ENCODE measurements at places on chromosomes 4 and X.

GRCh38 chr4:104616401-104616820 lies 121.7 kb upstream of the CXXC4 start:
- no peak overlapping the region for H3K27ac ChIP-seq
- no peak for DNase-seq
- H3K4me3 ChIP-seq = no peak overlapping the region
- no peaks in the 10 kb centered on the region for H3K36me3 ChIP-seq
- H3K4me1 ChIP-seq = no peaks in the 10 kb centered on the region

DNA sequence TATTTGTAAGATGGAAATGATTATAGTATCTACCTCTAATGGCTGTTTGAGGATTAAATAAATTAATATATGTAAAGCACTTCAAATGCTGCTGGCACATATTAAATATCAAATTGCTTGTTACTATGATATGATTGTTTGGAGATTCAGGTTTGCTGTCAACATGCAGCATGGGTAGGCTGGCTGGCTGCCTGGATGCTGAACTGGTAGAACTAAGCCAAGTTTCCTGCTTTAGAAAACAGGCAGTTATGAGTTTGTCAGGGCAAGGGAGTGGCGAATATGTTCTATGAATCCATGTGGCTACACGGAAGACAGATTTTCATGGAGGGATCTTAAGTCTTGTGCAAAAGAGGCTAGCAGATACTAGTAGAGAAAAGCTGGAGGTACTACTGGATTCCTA lies 239.6 kb downstream of the GBA3 start:
- no peaks in the 10 kb centered on the region for H3K27me3 ChIP-seq
- no peak for DNase-seq
- no peaks in the 10 kb centered on the region for H3K4me1 ChIP-seq
- H3K36me3 ChIP-seq = no peaks in the 10 kb centered on the region
- no peak overlapping the region for H3K4me3 ChIP-seq
- no peak overlapping the region for H3K27ac ChIP-seq

GRCh38 chr4:122017296-122017695 lies 65.4 kb upstream of the TRPC3 start:
- no peak for DNase-seq
- no peak overlapping the region for H3K27ac ChIP-seq
- H3K27me3 ChIP-seq = no peaks in the 10 kb centered on the region
- no peaks in the 10 kb centered on the region for H3K4me1 ChIP-seq
- no peak overlapping the region for H3K4me3 ChIP-seq

GRCh38 chrX:19761554-19762295 lies 125.7 kb downstream of the SH3KBP1 start:
- no peak overlapping the region for H3K27ac ChIP-seq
- H3K27me3 ChIP-seq = no peaks in the 10 kb centered on the region
- DNase-seq = no peak

DNA sequence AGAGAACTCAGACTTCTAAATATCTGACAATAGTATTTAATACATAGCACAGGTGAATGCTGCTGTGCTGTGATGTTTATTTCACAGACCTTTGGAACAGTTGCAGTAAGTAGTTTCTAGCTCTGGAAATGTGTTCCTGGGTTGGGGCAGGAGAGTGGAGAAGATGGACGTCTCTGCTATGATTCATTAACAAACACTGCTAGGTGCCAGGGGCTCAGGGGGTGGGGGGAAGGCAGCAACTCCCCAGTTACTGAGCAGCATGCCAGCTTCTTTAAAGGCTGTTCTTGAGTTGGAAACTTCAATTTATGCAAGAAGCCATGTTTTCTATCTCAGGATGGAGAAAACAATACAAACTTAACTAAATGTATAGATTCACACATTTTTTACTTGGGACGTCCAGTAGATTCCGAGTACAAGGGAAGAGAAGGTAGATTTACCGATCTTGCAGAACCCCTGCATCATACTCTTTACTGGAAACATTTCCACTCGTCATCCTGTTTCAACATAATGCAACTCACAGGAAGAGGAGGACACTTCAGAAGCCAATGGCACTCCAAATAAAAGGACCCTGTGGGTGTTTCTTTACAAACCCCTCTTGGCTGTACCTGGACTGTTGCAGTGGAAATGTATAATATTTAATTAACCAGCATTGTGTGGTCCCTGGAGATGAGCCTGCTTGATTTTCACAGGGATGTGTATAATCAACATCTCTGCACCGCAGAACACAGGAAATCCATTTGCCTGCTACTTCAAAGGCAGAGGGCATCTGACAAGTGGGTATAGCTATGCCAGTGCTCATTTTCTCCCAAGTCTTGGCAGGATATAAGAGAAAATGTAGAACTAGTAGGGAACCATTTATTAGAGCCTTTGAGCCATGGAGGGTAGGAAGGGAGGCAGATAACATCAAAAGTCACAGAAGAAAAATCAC lies 171.4 kb downstream of the SH3KBP1 start:
- H3K4me1 ChIP-seq = peaks cover 3% of the 10 kb centered on the region
- H3K36me3 ChIP-seq = no peaks in the 10 kb centered on the region
- no peaks in the 10 kb centered on the region for H3K27me3 ChIP-seq
- H3K27ac ChIP-seq = no peak overlapping the region
- no peak for DNase-seq
- no peak overlapping the region for H3K4me3 ChIP-seq

DNA sequence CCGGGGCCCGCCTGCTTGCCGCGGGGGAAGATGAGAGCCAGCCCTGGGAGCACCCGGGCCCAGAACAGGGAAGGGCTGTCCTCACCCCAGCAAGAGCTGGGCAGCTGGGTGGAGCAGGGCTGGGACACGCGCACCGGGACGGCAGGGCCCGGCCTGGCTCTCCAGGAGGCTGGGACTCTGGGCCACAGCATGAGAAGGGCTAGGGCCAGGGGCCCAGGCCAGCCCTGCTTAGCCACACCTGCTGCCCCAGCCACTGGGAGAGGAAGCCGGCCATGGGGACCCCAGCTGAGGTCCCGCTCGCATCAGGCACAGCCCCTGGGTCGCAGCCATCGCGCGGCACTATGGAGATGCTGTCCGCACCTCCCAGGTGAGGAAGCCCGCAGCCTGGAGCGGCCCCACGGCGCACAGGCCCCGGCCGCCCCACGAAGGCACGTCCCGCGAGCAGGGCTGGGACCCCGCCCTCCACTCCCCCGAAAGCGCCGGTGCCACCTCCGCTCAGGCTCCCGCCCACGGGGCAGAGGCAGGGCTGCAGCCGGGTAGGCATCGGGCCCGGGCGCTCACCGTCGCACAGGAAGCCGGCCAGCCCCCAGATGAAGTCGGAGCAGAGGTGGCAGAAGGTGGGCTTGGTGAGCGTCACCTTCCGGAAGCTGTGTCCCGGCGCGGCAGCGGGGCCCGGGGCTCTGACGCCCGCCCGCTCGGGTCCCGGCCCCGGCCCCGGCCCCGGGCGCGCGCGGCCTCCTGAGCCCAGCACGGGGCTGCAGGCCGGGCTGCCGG lies 531 bp downstream of the DGKQ start:
- no peaks in the 10 kb centered on the region for H3K36me3 ChIP-seq
- H3K4me3 ChIP-seq = peak overlapping the region; percentile 95
- no peaks in the 10 kb centered on the region for H3K27me3 ChIP-seq
- no peak overlapping the region for H3K27ac ChIP-seq
- H3K4me1 ChIP-seq = peaks cover 14% of the 10 kb centered on the region

- H3K4me1 ChIP-seq = peaks cover 22% of the 10 kb centered on the region
- H3K4me3 ChIP-seq = no peak overlapping the region
- H3K27ac ChIP-seq = no peak overlapping the region
- DNase-seq = no peak
- H3K36me3 ChIP-seq = no peaks in the 10 kb centered on the region
Measured at GRCh38 chrX:6465756-6466155, 69.2 kb downstream of the VCX3A start.
